ENCODE measurements at places on chromosomes 5 and 9.

DNA sequence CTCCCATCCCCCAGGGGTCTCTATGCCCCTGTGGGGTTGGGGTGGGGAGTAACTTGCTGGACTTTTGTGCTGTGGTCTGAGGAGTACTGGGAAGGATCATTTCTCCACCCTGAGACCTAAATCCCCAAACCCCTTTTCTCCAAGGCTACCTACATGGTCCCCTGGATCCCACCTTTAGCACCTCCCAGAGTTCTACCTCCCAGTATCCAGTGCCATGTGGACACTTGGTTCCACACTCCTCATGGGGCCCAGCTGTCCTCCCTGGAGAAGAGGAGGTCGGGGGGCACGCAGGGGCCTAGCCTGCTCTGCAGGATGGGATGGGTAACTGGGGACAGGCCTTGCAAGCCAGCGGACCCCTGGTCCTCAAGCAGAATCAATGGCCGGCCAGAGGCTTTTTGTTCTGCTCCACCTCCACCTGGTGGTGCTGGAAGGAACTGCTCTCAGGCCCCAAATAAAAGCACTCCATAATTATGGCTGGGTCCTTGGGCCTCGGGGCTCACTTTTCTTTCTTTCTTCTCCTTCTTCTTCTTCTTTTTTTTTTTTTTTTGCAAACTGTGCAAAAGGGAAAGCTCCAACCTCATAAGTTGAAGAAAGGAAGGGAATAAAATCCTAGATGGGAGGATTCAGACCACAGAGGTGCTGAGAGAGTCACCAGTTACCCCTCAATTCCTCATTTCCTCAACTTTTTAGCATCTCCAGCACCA lies 68.4 kb downstream of the PSD2 start:
- no peak for DNase-seq

GRCh38 chr5:135843571-135844337 lies 9.3 kb downstream of the SLC25A48 start:
- no peak for DNase-seq

GRCh38 chr9:133795049-133795448 lies 56.9 kb upstream of the SARDH start:
- no peak for DNase-seq

- no peak for DNase-seq
Measured at GRCh38 chr5:139762615-139763170, 32.9 kb upstream of the PSD2 start.

DNA sequence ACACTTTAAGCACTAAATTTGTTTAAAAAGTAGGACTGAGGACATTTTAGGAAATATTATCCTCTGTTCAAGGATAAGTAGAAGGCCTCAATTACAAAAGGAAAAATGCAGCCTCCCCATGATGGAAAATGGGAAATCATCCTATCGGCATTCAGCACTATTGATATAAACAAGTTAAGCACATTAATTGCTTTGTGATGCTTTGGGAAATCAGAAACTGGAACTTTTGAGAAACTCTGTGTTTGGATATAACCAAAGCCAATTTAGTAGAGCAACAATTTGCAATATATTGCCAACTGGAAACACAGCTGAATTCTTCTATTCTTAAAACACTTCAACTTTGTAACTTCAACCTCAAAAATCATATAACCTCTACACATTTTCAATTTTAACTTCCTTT lies 65.2 kb upstream of the PTGER4 start:
- no peak for DNase-seq

GRCh38 chr5:162573758-162574157 lies 506.2 kb downstream of the GABRG2 start:
- no peak for DNase-seq

- DNase-seq = no peak
Measured at GRCh38 chr5:52502460-52502999, 285.2 kb upstream of the ITGA1 start.

DNA sequence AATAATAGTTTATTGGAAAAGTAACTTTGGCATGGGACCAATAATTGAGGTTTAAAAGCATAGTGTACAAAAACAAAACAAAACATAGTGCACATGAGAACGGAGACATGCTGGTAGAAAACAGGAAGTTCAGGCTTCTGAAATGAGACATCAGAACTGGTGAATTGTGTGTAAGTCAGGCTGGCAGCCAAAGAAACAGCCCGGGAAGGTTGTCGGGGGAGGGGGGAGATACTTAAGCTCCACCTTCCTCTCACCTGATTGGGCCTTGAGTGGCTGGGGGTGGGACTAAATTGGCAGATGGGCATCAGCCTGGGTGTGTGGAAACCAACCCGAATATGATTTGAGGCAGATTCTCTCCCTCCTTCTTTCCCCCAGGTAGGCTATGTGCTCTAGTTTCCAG lies 256.3 kb downstream of the SMARCA2 start:
- DNase-seq = no peak

DNA sequence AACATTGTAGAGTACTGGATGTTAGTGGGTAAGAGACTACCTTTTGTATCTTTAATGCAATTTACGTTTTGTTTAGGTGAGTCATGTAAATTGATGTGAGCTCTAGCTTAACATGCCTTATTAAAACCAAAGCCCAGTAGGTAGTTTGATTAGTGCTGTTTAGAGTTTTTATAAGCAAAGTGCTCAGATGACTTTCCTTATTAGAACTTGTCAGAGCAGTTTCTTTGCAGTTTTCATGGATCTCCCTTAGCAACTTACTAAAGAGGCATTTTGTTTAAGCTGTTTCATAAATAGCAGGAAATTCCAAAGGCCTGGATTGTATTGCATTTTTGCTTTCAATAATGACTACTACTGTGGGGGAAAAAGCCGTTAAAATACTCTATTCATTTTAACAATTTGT lies 14.5 kb downstream of the ZSWIM6 start:
- no peak for DNase-seq

GRCh38 chr9:21154018-21154608 lies 12.3 kb downstream of the IFNA21 start:
- DNase-seq = no peak

- no peak for DNase-seq
Measured at GRCh38 chr5:115594128-115595047, 7.9 kb downstream of the TICAM2 start.

GRCh38 chr5:116709082-116709481 lies 134.5 kb upstream of the SEMA6A start:
- no peak for DNase-seq

DNA sequence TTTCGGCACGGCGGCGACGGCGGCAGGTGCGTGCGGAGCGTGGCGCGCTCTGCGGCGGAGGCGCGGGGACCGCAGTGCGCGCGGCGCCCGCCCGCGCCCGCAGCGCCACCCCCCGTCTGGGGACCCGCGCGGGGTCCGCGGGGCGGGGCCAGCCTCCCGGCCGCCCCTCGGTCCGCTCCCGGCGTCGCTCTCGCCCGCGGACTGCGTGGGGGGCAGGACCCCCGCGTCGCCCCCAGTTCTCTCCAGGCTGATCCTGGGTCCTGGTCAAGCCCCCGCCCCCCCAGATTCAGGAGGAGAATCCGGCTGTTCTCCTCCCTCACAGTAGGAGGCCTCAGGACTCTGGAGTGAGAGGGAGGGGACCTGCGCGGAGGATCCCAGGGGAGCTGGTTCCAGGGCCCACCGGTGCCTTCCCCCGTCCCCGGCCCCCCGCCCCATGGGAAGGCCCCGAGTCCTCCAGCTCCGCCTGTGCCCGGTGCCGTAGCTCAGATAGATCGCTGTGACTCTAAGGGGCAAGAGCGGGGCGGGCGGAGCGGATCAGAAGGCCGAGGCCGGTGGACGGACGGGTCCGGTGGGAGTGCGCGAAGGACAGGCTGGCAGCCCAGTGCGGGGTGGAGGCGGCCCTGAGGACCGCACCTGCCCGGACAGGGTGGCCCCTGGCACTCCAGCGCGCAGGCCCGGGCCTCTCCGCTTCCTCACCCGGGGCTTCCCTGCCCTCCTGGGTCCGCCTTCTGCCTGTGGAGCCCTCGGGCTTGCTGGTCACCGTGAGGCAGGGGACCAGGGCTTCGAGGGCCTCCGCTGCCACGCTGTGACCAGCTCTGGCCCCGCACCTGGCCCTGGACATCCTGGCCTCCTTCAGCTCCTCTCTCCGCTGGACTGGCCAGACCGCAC lies at the start of gene RNF208:
Gene RNF208, minus strand, starts transcription at position 51 of the 888 bp plus-strand sequence. CDS start 1,028 bp downstream, outside the sequence.
- DNase-seq = no peak

DNA sequence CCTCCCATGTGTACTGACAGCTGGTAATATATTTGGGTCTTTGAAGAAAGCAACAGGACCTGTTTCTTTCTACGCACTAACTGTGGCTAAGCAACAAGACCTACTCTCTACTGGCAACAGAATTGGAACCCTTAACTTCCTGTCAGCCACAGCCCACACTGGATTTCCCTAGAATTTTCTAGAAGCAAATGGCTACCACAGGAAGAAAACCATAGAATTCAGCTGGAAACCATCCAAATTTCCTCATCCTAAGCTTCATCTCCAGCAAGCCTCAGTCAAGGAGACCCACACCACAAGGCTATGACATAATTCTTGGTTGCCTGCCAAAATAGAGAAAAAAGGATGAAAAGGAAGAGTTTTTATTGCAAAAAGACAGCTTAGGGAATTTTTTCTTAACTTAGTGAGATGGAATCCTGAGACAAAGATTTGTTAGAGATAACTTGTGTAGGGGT lies 171.8 kb upstream of the TNC start:
- no peak for DNase-seq

GRCh38 chr5:179371121-179371510 lies 25.9 kb upstream of the ADAMTS2 start:
- DNase-seq = no peak

DNA sequence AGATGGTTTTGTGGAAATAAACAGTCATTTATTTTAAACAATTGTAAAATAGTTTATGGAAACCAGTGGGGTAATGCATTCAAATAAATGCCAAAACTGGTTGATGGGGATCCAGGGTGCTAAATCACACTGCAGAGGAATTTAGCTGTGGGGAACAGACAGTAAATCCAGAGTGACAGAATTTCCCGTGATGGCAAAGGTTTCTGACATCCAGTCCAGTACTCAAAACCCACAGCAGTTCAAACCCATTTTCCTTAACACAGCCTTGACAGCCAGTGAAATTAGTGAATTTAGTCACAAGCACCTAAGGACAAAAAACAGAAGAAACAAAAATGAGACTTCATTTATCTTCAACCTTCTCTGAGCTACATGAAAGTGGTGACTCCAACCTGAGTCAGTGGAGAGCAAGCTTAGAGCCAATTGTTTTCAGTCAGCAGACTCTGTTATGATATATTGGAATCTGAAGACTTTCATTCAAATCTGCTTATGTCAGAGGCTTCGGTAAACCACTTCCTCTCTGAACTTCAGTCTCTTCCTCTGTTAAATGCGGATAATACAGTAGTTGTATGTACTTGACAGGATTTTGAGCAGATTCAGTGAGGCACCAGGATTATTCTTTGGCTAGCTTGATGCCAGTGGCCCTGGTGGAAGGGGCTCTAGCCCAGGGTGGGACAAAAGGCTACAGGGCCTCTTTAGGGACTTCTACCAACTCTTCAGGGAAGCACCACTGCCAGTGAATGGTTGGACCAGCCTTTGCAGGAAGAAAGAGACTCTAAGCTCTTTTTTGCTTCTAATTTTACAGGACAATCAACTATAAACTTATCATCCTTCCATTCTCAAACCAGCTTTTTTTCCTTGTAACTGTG lies 185.3 kb downstream of the MAPKAP1 start:
- DNase-seq = no peak

DNA sequence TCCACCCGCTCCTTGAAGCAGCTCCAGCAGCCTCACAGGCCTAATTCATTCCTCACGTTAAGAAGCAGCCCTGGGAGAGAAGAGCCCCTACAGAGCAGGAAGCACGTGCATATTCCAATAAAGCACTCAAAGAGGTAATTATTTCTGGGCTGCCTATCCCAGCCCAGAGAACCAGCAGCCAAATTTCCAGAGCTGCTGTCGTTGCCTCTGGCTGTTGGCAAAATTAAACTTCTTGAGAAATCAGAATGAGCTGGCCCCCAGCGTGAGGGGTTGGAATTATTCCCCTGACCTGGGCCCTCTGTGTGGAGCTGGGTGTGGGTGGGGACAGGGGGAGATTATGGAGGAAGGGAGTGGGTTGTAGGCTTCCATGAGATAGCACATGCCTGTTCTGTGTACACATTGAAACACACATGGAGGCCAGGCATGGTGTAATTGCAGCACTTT lies 86.8 kb upstream of the HSPA9 start:
- no peak for DNase-seq

DNA sequence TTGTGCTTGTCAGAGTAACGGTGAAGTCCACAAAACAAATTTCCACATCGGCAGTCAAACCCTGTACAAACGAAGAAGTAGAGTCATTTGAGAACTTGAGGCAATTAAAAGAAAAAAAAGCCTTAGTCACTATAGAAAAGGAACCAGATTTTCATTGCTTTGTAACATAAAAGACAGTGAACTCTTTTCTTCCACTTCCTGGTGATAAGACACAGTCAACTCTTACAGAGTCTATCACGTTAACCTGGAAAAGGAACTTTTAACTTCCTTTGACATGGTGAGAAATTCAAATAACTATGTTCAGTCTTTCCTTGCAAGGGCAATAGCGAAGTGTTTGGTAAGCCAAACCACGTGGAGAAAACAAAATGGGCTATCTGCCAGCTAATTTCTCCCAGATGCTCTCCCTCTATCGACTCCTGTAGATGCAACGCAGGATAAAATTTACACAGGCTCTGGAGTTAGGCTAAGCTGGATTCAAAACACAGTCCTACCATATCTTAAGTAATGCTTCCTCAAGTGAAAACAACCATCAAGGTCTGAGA lies 8.9 kb downstream of the ZFAND5 start:
- no peak for DNase-seq

GRCh38 chr9:109385499-109385898 lies 64.6 kb upstream of the EPB41L4B start:
- no peak for DNase-seq

DNA sequence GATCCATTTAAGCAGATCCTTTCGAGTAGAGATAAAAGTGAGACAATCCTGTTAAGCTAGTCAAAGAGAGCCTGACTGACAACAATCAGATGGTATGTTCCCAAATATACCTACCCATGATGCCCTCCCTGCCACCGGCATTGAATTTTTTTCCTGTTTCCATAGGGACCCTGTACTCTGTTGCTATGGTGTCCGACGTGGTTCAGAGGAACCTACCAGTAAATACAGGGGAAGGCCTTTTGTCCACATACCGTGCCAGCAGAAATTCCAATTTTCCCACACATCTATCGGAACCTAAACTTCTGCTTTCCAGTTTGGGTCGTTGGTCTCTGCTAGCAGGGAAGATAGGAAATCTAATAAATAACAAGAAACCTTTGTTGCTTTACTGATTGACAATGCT lies 64.7 kb downstream of the MEGF10 start:
- DNase-seq = no peak

- no peak for DNase-seq
Measured at GRCh38 chr9:134474055-134474370, 147.8 kb downstream of the RXRA start.

GRCh38 chr5:64899838-64900237 lies 131.1 kb downstream of the CWC27 start:
- DNase-seq = no peak

DNA sequence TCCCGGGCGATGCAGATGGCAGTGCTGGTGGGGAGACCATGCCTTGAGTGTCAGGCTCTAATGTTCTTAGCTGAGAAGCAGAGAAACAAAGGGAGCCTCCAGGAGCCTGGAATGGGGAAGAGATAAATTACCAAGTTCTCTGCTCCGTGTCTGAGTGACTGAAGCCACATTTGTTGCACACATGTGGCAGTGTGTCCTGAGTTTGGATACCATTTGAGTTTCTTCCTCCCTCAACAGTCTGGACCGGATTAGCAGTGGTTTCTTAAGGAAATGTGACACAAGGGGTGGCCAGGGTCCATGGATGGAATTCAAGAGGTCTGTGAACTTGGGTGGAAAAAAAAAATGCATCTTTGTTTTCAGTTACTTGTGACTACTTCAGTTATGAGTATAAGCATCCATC lies 50.7 kb upstream of the GARNL3 start:
- no peak for DNase-seq
